ENCODE measurements at places on chromosomes 2 and 18. TPM values are rescaled to one million over a fixed set of nuclear protein-coding genes. Genes with fewer than 3 reads are reported as not detected.

- no peaks in the 10 kb centered on the region for H3K4me1 ChIP-seq
- H3K4me3 ChIP-seq = no peak overlapping the region
- no peaks in the 10 kb centered on the region for H3K36me3 ChIP-seq
- no peaks in the 10 kb centered on the region for H3K27me3 ChIP-seq
- H3K27ac ChIP-seq = no peak overlapping the region
These were observed 289.2 kb downstream of the ERBB4 start for GRCh38 chr2:212249451-212249850.

GRCh38 chr2:43139996-43140621 lies 86.3 kb downstream of the ZFP36L2 start:
- H3K27ac ChIP-seq = peak overlapping the region; percentile 100
- peak overlapping the region; percentile 82 for H3K4me3 ChIP-seq
- DNase-seq = peak; percentile 86
- no peaks in the 10 kb centered on the region for H3K36me3 ChIP-seq
- H3K4me1 ChIP-seq = peaks cover 77% of the 10 kb centered on the region

GRCh38 chr2:219178377-219179175 lies 501 bp downstream of the RETREG2 start:
- peak overlapping the region; percentile 84 for H3K4me3 ChIP-seq
- peaks cover 66% of the 10 kb centered on the region for H3K4me1 ChIP-seq
- H3K27ac ChIP-seq = peak overlapping the region; percentile 94
- peaks cover 34% of the 10 kb centered on the region for H3K36me3 ChIP-seq

DNA sequence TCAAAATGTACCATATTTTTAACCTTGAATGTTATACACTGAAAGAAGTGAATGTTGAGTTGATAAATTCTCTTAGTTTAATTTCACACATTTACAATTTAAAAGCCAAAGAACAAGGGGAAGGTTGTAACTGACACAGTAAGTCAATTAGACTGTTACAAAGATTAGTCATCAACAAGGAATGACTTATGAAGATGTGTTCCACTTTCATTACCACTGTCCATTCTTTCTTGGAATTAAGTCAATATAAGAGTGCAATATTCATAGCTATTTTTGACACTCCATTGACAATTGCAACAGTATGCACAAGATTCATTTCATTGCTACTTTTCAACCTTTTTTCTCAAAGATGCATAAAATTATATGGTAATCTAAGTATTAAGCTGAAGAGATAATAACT lies 291.3 kb downstream of the RIT2 start:
- H3K27me3 ChIP-seq = no peaks in the 10 kb centered on the region
- no peak overlapping the region for H3K27ac ChIP-seq
- no peak overlapping the region for H3K4me3 ChIP-seq
- no peaks in the 10 kb centered on the region for H3K36me3 ChIP-seq
- no peaks in the 10 kb centered on the region for H3K4me1 ChIP-seq

DNA sequence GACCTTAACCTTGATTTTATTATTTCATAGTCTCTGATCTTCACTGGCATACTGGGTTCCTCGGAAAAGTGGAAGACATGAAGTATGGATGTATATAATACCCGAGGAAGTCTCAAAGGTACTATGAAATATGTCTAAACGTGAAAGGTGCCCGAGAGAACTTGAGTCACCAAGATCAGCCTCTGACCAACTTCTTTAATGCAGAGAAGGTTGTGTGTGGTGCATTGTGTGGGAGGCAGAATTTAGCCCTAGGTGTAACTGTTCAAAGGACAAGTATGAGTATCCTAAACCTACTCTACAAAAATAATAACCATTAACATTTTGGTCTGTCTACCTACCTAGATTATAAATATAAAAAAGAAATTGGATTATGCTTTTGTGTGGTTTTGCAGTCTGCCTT lies 36.1 kb downstream of the OSBPL6 start:
- no peaks in the 10 kb centered on the region for H3K36me3 ChIP-seq
- H3K4me1 ChIP-seq = no peaks in the 10 kb centered on the region
- H3K27me3 ChIP-seq = peaks cover 6% of the 10 kb centered on the region
- no peak overlapping the region for H3K4me3 ChIP-seq
- H3K27ac ChIP-seq = no peak overlapping the region
- no peak for DNase-seq

ANKRD30B gene
- not detected for polyA plus RNA-seq

BMPR2 gene
- 2.8 TPM for polyA plus RNA-seq

IL1R1 gene
- polyA plus RNA-seq = not detected

GALR1 gene
- polyA plus RNA-seq = not detected

PSD4 gene
- polyA plus RNA-seq = 72.3 TPM

DNA sequence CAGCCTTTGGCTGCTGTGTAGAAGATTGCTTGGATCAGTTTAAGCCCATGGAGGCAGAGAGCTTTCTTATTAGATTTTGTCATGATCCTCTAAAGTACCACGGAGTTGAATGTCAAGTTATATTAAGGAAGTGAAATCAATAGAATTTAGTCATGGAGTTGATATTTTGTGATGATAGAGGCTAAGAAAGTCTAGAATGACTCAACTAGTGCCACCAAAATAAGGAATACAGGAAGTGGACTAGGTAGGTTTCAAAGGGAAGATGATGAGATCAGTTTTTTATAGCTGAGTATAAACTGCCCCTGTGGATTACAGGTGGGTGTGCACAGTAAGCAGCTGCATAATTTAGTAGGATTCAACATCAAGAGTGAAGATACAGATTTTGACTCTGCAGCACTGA lies 25.2 kb downstream of the FBXO36 start:
- no peaks in the 10 kb centered on the region for H3K4me1 ChIP-seq
- H3K36me3 ChIP-seq = no peaks in the 10 kb centered on the region
- no peak overlapping the region for H3K27ac ChIP-seq
- H3K27me3 ChIP-seq = no peaks in the 10 kb centered on the region
- H3K4me3 ChIP-seq = no peak overlapping the region

- H3K27me3 ChIP-seq = peaks cover 3% of the 10 kb centered on the region
- H3K27ac ChIP-seq = no peak overlapping the region
- no peak overlapping the region for H3K4me3 ChIP-seq
These were observed 200.1 kb downstream of the BCL11A start for GRCh38 chr2:60353406-60353800.

GRCh38 chr2:230042195-230042594 lies 26.5 kb downstream of the SLC16A14 start:
- no peak for DNase-seq
- H3K4me1 ChIP-seq = no peaks in the 10 kb centered on the region
- H3K27me3 ChIP-seq = peaks cover 3% of the 10 kb centered on the region
- no peak overlapping the region for H3K4me3 ChIP-seq

All from immature natural killer cell (primary cell).